ENCODE measurements at places on chromosomes 1 and 21.

DNA sequence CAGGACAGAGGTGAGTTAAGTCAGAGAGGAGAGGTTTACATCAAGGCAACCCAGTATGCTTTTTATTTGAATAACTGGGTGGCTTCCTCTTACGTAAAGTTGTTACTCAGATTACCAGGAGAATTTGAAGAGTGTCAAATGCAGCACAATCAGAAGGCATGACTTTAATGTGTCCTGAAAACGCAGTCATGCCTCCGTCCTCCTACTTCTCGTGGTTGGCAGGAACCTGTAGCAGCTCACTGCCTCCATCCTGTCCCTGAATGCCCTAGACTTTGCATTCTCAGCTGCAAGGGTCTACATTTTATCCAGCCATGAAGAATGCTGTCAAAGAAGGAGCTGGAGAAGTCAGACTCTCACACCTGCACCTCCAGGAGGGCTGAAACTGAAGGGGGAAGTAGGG lies 66.7 kb downstream of the MIS18A start:
- DNase-seq = no peak

DNA sequence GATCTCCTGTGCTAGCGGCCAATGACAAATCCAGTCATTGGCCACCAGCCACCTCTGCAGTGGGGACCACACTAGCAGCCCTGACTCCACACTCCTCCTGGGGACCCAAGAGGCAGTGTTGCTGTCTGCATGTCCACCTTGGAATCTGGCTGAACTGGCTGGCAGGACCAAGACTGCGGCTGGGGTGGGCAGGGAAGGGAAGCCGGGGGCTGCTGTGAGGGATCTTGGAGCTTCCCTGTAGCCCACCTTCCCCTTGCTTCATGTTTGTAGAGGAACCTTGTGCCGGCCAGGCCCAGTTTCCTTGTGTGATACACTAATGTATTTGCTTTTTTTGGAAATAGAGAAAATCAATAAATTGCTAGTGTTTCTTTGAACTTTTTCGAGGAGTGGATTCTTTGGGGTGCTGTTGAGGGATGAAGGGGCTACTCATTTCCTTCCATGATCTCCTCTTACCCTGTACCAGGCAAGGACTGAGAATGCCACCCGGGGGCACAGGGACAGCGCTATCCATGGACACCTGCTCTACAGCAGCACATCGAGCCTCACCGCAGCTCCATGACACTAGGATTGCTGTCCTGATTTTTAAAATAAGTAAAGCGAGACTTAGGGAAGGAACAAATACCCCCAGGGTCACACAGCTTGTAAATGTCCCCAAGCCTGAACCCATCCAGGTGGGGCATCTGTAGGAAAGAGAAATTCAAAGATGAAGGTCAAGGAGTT lies 44.7 kb downstream of the TNNT2 start:
- no peak for DNase-seq

- DNase-seq = no peak
Observed at GRCh38 chr1:65321879-65322278, 12.5 kb downstream of the DNAJC6 start.

DNA sequence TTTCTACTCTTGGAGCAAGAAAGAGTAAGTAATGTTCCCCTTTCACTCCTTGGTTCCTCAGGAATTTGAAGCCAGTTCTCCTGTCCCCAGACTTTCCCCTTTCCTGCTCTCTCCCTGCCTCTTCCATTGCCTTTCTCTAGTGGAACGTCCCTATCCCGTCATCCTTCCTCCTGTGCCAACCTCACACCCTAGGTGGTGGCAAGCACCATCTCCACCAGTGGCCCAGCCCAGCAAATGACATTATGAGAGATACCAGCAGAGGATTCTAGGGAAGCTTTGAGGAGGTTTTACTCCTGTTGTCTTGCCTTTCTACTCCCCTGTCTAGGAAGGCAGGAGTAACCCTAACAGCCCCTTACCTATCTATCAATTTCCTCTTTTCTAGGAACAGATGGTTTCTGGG lies 8.1 kb upstream of the TACSTD2 start:
- DNase-seq = no peak

GRCh38 chr1:93907718-93908117 lies 1.5 kb downstream of the GCLM start:
- DNase-seq = no peak

- no peak for DNase-seq
Observed at GRCh38 chr1:2817784-2818564, 16.5 kb upstream of the TTC34 start.

- DNase-seq = no peak
Observed at GRCh38 chr21:19420565-19420964, 1017.0 kb upstream of the TMPRSS15 start.

DNA sequence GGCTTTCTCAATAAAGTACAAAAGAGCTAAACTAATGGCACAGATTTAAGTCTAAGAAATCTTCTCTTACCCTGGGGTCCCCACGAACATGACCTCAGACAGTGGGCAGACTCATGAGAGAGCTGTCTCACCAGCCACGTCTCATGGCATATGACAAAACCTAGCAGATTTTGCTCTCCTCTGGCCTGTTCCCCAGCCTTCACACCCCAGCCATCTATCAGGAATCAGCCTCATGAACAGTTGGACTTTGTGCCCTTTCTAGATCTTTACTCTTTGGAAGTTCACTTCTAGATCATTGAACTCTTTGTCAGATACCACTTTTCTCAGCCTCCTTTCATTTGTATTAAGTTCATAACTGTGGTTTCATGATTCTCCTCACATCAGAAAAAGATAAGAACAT lies 14.2 kb upstream of the HSD3B1 start:
- DNase-seq = no peak

GRCh38 chr1:171292799-171293198 lies 21.2 kb upstream of the FMO4 start:
- no peak for DNase-seq

DNA sequence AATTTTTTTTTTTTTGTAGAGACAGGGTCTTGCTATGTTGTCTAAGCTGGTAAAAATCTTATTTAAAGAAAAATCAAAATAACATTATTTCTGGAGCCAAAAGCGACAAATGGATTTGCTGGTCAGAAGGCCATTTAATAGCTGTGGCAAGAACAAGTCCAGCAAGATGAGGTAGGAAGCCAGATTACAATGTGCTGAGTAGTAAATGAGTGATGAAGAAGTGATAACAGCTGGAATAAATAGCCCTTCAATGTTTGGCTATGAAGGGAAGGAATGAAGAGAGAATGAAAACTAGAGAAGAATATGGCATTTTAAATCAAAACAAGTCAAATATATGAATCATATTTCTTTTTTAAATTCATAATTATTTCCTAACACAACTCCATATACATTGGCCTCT lies 34.5 kb downstream of the SYDE2 start:
- no peak for DNase-seq

DNA sequence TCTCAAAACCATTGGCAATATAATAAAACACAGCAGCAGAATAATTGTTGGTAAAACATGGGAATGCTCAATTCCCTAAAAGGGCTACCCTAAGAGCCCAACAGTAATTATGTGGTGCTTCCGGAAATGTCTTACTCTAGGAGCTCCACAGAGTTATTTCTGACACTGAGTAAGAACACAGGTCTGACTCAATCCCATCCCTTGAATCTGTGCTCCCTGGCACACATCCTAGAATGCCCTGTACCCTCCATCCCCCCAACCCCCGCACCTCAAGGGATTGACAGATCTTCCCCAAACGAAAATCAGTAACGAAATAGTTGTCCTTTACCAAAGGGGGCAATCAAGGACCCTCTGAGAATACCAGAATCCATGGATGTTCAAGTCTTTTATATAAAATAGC lies 71.9 kb downstream of the SMYD2 start:
- DNase-seq = no peak

DNA sequence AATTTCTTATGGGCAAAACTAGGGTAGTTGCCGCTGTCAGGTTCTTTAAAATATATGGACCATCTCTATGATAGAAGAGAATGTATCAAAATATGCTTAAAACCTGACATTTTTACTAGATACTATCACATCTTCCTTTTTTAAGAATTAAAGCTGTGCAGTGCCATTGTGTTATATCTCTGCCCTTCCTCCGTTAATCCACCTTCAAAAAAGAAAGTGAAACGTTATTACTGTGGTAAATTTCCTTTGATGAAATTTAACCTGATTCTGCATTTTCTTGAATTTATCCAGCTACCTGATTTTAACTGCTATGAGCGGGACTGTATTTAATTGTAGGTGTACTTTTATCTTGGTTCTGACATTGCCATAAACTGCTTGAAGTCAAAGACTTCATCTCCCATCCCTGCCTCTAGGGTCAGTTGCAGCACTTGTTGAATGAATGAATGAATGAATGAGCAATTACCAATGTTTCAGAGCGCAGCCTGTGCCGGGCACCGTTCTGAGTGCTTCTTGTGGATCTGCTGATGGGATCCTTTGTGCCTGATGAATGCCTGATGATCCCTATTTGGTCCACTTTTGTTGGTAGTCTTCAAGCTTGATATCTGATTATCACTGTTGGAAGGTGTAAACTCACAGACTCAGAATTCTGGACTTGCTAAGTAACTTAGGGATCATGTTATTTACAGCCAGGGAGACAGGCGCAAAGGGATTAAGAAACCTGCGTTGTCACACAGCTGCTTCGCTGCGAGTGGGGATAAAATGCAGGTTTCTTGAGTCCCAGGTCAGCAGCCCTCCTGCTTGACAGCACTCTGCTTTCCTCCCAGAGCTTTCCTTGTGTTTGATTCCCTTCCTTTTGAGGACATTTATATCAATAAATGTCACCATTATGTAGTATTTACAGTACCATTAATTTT lies 30.1 kb downstream of the SMYD2 start:
- no peak for DNase-seq

GRCh38 chr1:223815865-223816264 lies 29.9 kb downstream of the TP53BP2 start:
- DNase-seq = peak; percentile 52

- no peak for DNase-seq
Observed at GRCh38 chr1:151763990-151764389, 694 bp upstream of the MRPL9 start.

- DNase-seq = no peak
Observed at GRCh38 chr1:225885336-225885735, 3.2 kb upstream of the TMEM63A start.

- DNase-seq = no peak
Observed at GRCh38 chr21:35720208-35720731, 340.1 kb downstream of the SETD4 start.

- no peak for DNase-seq
Observed at GRCh38 chr1:204714194-204714860, 28.8 kb upstream of the LRRN2 start.

DNA sequence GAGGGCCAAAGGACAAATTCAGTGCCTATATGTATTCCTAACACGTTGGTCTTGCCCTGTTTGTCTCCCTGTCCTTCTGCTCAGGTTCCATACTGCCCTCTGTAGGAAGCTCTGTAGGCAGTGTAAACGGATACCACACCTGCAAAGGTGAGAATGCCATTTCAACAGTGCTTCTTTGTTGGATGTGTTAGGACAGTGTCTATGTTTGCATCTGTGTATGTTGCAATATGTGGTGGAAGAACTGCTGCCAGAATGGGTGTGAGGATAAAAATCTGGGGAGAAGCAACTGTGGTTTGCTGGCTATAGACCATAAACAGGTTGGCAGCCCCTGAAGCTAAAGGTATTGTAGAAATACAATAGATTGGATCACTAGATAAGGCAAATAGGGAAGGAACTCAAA lies 113.1 kb upstream of the BMP8A start:
- peak; percentile 50 for DNase-seq

DNA sequence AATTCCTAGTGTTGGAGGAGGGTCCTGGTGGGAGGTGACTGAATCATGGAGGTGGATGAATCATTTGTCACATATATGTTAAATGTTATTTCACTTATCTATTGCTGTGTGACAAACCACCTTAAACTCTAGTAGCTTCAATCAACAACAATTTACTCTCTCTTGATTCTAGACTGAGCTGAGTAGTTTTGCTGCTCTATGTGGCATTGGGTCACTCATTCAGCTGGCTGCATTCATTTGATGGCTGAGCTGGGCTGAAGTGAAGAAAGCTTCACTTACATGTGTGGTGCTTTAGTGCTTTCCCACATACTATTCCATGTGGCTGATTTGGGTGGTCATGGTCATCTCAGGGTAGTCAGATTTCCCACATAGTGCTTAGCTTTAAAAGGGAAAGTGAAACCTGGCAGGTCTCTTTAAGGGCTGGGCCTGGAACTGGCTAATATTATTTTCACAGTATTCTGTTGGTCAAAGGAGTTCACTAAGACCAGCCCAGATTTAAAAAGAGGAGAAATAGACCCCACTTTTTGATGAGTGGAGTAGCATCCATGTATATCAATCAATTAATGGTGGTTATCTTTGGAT lies 10.5 kb downstream of the DNAH14 start:
- DNase-seq = no peak

Data from RWPE1 (cell line).